ENCODE measurements at places on chromosomes 5 and 9.

DNA sequence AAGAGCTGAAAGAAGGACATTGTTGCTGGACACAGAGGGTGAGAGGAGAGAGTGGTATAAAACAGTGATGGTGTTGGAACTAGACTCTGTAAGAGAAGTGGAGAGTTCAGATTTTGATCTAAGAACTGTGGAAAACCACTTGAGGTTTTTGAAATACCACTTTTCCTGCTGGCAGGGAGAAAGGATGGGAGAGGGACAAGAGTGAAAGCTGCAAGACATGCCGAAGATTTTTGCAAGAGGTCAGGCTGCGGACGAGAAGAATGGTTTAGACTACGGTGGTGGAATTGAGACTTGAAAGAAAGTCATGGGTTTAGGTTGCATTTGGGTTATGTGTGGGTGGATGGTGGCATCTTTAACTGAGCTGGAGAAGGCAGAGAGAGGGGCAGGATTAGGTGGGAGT is 202.2 kb upstream of the RPS23 start:
- DNase-seq, result no peak

DNA sequence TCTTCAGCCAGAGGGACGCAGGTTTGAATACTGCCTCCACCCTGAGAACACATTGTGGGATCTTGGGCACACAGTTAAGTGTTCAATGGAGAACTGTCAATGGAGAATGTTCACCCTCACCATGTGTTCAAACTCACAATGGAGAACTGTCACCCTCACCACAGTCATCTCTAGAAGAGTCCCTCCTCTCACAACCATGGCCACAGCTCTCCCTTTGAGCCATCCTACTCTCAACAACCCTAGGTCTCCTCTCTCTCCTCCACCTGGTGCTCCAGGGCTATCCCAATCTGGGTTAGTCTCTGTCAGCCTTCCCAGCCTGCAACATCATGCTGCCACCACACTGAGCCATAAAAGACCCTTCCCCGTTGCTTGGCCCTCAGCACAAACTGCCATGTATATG is 36.3 kb upstream of the HAND1 start:
- no peak for DNase-seq

- DNase-seq, result no peak
Measured at GRCh38 chr9:90555351-90556057, 87.1 kb downstream of the DIRAS2 start.

DNA sequence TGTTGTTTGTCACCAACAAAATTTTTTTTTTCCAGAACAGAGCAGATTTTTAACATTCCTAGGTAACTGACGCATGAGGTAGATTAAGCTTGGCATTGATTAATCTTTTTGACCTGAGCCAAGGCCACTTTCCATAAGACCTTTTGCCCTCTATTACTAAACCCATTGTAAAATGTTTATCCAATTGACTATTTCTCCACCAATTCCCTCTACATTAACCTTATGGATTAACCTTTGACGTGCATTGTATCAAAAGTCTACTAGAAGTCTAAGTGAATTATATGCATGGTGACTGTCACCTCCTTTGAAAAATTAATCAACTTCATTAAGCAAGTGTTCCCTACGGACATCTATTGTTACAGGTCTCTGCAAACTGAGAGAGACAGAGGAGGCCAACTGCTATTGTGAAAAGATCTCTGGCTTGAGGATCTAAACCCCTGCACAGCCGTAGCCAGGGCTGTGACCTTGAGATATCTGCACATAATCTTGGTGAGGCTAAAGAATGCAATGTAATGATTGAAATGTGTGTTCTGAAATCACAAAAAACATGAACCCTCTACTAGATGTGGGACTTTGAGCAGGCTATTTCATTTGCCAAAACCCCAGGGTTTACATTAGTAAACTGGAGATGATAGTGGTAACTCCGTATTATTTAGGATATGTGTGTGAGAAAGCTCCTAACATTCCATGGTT is 632.2 kb downstream of the TLR4 start:
- no peak for DNase-seq

- no peak for DNase-seq
Measured at GRCh38 chr5:114249823-114250222, 112.0 kb upstream of the KCNN2 start.

DNA sequence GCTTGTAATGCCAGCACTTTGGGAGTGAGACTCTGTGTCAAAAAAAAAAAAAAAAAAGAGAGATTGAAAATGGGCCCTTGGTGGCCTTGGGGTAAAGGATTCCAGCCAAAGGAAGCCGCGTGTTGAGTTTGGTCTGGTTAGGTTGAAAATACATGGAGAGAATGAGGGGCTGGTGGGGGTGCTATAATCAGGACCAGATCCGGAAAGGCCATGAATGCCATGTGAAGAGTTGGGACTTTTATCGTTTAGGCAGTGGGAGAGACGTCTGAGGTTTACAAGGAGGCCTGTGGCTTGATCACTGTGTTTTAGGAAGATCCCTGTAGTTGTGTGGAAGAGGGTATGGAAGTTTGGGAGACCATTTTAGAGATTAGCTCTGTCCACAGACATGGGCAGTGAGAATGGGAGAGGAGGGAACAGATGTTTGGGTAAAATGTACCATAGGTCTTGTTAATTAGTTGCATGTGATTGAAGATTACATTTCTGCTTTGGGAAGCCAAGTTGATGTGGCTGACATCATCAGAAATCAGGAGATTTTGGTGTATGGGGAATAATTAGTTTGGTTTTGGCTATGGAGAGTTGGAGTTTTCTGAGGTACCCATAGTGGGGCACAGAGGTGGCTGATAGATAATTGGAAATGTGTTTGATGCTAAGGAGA is 3.5 kb downstream of the MSANTD3 start:
- DNase-seq, result no peak

DNA sequence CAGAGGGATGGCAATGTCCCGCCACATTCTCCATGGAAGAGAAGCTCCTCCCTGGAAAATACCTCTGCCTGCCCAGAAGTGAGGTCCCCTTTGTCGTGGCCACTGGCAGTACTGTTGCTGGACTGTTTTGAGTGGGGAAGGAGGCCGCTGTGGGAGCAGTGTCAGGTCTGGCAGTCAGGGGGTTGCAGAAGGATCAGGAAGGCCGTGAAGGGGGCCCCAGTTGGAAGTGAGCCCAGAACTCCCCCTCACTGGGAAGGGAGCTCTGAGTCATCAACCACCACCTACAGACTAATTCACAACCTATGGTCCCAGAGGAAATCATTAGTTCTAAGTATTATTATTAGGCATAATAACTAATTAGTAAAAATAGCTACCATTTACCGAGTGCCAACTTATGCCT is 200.4 kb downstream of the TTLL11 start:
- no peak for DNase-seq

- DNase-seq, result no peak
Measured at GRCh38 chr5:126178521-126178920, 244.7 kb upstream of the GRAMD2B start.

GRCh38 chr5:172798422-172799215 is 27.6 kb upstream of the DUSP1 start:
- no peak for DNase-seq

GRCh38 chr9:105119156-105119555 is 125.3 kb upstream of the SLC44A1 start:
- DNase-seq, result no peak

DNA sequence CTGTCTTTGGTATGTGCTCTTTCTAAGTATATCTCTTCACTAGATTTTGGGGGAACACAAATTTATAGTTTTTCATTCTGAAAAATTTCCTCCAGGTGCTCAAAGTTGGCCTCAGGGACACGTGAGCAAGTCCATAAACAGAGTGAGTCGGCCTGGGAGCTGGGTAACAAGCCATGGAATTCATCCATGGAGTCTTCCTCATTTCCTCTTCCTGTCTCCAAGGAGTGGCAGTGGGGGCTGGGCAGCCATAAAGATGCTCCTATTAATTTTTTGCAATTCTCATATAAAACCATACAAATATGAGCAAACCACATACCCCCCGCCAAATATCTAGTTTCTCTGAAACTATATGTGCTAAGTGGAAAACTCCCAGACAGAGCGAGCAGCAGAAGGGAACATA is 136.6 kb upstream of the OTULINL start:
- no peak for DNase-seq

- no peak for DNase-seq
Measured at GRCh38 chr9:83670381-83670780, 37.4 kb downstream of the UBQLN1 start.

DNA sequence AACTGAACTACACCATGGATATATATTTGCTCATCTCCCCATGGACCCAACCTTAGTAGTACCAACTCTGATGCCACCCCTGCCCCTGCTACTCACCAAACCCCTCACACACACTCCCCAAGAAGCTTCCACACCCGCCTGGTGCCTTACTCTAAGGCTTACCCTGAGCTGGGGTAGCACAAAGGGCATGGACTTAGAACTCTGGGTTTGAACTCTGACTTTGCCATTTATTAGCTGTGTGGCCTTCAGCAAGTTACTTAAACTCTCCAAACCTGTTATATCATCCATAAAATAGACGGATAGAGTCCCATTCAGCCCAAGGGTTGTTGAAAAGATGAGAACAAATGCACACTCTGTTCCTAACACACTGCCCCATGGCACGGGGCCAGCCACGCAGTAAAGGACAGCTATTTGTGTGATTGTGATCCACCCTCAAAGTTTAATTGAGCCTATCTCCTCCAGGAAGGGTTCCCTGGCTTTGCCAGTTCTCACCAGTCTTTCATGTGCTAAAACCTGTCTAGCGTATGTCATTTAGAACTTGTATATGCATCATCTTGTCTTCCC is 111.0 kb downstream of the KLHL3 start:
- DNase-seq, result no peak

GRCh38 chr9:110029429-110029955 is 178.5 kb downstream of the C9orf152 start:
- DNase-seq, result no peak

DNA sequence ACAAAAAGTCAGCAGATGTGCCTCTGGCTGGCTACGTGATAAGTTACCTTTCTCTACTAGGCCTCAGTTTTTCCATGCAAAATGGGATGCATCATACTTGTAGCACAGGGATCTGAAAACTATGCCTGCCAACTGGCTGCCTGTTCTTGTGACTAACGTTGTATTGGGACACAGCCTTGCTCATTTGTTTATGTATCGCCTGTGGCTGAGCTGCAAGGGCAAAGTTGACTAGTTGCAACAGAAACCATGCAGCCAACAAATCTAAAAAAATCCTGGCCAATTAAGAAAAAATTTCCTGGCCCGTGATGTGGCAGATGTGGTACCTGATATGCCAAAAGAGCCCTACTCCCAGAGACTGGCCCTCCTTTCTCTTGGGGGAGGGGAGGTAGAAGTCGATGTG is 131.3 kb downstream of the SEC61B start:
- DNase-seq, result no peak

GRCh38 chr5:111486055-111486454 is 26.3 kb downstream of the STARD4 start:
- DNase-seq, result no peak

GRCh38 chr5:38883842-38884241 is 38.0 kb downstream of the OSMR start:
- DNase-seq, result no peak

GRCh38 chr9:79382044-79382443 is 189.7 kb upstream of the TLE4 start:
- DNase-seq, result no peak

GRCh38 chr5:89457411-89458331 is 574.7 kb upstream of the MEF2C start:
- no peak for DNase-seq

DNA sequence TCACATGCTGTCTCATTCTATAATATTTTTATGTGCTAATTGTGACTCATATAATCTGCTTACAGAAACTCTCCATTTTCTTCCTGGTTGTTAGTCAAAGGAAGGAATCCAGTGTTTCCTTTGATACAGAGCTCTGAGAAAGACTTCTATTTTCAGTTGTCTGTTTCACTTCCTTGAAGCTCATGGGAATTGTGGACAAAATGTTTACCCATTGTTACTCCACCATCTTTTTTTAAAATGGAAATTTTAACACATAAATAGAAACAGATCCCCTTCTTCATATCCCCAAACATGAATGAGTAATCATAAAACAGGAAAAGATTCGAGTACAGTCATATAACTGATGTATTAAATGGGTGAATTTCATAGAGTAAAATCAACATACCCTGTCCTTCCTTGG is 42.0 kb upstream of the KCNN2 start:
- no peak for DNase-seq

DNA sequence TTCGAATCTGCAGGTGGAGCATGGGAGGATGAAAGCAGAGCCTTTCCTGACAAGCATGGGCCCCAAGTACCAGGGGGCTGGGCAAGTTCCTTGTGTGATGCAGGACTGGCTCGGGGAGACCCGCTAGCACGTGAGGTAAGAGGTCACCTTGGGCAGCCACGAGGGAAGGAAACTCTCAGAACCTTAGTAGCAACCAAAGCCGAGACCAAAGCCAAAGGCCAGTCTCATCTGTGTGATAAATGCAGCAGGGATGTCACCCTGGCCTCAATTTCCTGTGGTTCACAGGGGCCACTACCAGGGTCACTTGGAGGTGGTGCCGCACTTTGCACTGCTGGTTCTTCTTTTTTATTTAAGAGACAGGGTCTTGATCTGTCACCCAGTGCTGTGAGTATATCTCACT is 39.5 kb downstream of the PRRT1B start:
- DNase-seq, result no peak

DNA sequence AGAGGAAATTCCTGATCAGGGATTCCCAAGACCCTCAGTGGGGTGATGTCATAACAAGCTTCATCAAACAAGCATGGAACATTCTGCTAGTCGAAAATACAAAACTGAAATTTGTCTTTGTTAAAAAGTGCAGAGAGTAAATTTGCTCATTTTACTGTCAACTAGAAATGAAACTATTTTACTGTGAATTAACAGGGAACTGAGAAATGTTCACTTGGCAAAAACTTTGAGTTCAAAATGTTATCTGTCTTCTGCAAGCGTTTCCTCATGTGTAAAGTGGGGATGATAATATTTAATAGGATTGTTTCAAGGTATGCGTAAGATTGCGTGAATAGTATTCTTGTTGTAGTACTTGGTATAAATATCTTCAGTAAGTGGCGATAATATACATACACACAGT is 45.4 kb downstream of the ALDH1A1 start:
- no peak for DNase-seq

DNA sequence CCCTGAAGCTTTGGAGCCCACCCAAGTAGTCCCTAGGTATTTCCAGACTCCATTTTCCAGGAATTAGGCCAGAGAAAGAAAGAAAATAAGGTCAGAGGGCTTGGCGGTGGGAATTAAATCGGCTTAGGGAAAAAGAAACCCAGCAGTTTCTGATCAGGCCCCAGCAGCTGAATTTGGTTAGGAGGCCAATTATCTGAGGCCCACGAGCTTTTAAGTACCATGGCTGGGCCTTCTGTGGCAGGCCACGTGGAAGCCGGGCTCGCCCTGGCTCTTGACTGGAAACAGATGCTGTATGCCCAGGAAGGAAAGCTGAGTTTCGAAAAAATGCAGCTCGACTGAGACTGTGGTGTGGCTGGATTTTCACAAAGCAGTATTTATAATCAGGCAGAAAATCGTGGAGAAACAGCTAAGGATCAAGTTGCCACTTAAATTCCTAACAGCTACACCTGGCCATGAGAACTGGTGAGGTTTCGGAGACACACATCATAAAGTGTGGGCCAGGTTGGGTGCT is 75.1 kb upstream of the PANK3 start:
- DNase-seq, result peak; percentile 84

GRCh38 chr5:117326997-117327396 is 752.4 kb upstream of the SEMA6A start:
- DNase-seq, result no peak

Measured in SK-N-SH (cell line).